ENCODE measurements at places on chromosomes 16 and 17. TPM values are rescaled to one million over a fixed set of nuclear protein-coding genes. Genes with fewer than 3 reads are reported as not detected.

- DNase-seq = no peak
These were observed 151.6 kb downstream of the PHKB start for GRCh38 chr16:47612711-47613110.

DNA sequence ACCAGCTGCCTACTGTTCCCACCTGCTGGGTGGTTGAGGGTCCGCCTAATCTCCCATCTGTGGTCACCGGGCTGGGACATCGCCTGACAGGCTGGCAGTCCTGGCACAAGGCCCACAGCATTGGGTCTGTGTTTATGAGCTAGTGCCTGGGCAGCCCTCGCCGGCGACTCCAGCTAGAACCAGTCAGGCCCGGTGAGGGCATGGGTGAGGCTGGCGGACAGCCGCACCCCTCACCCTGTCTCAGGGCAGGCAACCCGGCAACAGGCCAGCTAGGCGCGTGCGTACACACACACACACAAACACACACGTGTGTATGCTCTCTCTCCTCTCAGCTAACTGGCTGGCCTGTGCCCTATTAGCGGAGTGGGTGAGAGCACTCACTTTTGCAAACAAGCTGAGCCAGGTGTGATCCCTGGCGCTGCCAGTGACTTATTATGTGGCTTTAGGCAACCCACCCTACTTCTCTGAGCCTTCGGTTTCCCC lies 10.4 kb downstream of the HSD11B2 start:
- DNase-seq = no peak

DNA sequence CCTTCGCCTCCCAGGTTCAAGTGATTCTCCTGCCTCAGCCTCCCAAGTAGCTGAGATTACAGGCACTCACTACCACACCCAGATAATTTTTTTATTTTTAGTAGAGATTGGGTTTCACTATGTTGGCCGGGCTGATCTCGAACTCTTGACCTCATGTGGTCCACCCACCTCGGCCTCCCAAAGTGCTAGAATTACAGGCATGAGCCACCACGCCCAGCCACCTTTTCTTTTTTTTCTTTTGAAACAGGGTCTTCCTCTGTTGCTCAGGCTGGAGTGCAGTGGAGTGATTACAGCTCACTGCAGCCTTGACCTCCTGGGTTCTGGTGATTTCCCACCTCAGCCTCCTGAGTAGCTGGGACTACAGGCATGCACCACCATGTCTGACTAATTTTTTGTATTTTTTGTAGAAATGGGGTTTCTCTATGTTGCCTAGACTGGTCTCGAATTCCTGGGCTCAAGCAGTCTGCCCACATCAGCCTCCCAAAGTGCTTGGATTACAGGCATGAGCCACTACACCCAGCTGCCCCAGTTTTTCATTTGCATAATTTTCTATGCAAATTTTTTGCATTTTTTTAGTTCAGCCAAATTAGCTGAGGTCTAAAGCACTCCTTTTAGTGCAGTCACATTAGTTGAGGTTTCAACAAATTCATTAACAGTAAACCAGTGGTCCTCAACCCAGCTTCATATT lies 11.3 kb downstream of the WWP2 start:
- no peak for DNase-seq

DNA sequence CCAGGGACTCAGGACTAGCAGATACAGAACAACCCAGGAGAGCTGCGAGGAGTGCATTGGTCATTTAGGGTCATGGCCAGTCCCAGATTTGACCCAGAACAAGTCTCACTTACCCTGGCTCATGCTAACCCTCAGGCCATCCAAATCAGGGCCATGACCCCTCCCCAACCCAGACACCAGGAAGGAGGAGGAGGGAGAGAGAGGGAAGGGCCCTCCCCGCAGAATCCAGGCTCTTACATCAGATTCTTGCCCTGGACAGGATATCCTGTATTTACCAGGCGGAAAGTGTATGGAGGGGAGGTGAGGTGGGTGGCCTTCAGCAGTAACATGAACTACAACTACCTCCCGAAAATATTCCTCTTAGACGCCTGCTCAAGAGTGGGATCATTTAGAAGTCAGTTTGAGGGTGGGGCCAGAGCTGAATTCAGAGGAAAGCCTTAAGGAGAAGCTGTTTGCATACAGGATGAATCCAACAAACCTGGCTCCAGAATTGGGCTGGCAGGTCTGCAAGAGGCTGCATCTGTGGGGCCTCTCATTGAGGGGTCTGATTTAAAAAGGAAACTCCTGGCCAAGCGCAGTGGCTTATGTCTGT lies 2.1 kb downstream of the VAT1 start:
- DNase-seq = no peak

DNA sequence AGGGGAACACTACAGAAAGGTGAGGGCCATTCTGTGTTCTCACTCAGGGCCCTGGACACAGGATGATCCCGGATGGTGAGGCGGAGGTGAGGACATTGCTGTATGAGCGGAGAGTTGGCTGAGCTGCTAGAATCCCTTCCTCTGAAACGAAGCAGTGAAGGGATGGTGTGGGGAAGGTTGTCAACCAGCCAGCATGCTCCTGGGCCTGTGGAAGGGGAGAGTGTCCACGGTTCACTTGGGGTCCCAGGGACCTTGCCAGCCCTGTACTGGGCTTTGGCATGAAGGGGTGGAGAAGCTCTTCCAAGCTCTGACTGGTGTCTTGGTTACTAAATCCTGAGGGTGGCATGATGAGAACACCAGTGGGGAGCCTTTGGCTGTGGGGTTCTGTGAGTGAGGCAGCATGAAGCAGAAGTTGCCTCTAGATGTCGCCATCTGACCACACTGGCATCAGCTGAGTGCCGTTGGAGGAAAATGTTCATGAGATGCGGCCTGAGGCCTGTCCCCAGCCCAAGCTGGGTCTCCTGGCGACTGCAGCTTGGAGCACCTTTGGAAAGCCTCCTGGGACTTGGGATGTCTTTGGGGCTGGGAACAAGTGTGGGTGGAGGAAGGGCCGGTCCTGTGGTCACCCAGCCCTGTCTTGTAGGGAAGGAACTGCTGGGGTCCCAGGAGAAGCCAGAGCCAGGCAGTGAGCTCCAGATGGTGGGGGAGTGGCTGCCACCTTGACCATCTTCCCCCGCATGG lies 14.8 kb downstream of the PDP2 start:
- peak; percentile 78 for DNase-seq

DNA sequence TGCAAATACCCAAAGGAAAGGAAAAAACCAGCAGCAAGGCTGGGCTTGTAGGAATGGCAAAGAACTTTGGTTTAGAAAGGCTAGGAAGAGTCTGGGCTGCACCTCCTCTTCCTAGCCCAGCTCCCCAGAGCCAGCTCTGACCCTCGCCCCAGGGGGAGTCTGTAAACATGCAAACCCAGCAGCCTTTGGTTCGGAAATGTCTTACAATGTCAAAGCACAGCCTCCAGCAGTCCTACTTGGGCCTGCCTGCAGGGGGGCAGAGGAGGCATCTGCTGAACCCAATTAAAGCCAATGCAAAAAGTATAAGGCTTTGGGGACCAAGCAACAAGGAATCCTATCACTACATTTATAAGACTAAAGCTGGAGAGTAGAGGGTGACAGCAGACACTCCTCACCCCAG lies 5.0 kb upstream of the FTSJ3 start:
- no peak for DNase-seq

- no peak for DNase-seq
These were observed 4.1 kb upstream of the PPP1R9B start for GRCh38 chr17:50154604-50155003.

DNA sequence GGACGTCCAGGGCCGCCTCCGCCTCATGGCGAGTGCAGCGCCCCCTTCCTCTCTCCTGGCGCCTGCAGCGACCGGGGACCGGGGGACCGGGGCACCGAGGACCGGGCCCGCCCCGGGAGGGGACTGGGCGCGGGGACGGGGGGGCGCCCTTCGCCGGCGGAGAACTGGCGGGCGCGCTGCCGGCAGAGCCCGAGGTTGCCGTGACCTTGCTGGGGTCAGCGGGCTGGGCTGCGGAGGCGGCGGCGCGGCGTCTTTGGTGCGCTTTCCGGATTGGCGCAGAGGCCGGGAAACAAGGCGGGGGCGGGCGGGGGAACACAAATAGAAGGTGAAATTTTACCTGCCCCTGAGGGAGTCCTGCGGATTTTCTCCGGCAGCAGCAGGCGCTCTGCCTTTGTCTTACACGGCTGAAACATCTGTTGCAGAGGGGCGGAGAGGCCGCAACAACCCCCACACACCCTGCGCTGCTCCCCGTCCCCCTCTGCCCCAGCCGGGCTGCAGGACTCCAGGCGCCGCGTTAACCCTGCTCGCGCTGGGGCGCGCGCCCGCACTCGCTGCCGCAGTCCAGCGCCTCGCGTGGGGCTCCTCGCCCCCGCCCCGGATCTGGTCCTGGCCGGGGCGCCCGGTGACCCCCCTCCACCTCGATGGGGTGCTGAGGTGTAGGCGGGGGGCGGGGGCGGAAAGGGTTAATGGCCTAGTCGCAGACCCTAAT lies 53.5 kb downstream of the SREBF1 start:
- DNase-seq = peak; percentile 78

DNA sequence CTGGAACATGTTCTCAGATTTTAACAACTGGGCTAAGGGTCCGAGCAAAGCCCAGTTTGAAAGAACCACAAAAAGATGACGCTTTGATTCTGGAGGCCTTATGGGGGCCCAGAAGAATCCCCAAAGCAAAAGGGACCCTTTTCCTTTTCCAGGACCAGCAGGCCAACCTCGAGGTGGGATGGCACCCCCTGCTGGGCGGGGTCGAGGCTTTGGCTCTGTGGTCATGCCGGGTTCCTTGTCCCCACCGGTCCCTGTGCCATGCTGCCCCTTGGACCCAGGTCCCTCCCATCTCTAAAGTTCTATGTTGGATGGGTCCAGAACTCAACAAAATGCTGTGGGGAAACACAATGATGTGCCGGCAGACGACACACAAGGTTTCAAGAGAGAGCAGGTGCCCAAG lies 30.9 kb downstream of the TMEM204 start:
- no peak for DNase-seq

GRCh38 chr16:89002851-89003830 lies 26.1 kb upstream of the CBFA2T3 start:
- no peak for DNase-seq

GRCh38 chr17:57889892-57890856 lies 40.3 kb upstream of the MRPS23 start:
- no peak for DNase-seq

- DNase-seq = no peak
These were observed 36.4 kb upstream of the CDH15 start for GRCh38 chr16:89135166-89135565.

- DNase-seq = no peak
These were observed 41.4 kb upstream of the SLFN13 start for GRCh38 chr17:35489944-35490343.

DNA sequence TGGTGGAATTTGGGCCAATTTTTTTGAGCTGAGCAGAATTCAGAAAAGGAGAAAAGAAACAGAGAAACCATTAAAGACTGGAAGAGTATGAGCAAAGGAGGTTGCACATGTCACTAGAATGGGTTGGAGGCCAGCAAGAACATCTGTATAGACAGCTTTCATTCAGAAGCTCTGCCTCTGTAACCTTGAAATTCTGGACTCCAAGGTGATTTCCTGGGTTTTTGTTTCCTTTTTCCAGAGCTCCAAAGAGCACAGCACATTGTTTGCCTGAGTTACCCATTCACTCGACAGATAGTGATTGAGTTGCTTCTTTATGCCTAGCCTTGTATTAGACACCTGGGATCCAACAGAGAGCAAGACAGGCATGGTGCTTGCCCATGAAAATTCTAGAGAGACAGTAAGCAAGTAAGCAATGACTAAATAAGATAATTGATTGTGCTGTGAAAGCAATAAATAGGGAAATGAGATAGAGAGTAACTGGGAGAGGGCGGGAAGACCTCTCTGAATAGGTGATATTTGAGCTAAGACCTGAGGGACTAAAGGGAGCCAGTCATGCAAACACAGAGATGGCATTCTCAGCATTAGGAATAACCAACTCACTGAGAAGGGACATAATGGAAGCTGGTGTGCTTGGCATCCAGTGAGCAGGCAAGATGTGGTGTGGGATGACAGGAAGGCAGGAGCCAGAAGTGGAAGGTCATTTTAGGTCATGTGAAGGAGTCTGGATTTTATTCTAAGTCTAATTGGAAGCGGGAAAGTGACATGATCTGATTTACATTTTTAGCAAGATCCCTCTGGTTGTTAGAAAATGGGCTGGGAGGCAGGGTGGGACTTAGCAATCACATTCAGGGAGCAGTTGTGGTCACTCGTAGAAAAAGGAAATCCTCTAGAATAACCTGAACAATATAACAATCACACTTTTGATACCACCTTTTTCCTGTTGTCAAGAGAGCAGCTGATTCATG lies 197.5 kb downstream of the HS3ST3A1 start:
- DNase-seq = no peak

DNA sequence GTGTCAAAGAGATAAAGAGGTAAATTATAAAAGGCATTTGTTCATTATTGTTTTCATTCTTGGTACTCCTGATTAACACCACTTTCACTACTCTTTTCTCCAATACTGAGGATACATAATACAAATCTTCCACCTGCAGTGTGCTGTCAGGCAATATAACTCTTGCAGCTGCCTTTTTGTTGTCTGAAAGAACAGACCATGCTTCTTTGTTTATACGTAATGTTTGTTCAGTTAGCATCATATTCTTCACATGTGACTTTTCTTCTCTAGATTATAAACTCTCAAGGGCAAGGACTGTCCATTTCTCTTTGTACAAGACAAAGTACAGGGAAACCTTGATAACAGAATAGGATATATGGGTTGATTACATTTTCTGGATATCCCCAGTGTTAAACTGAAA lies 14.2 kb upstream of the ABCC11 start:
- no peak for DNase-seq

- DNase-seq = no peak
These were observed 65.7 kb downstream of the SMURF2 start for GRCh38 chr17:64596439-64596838.

DNA sequence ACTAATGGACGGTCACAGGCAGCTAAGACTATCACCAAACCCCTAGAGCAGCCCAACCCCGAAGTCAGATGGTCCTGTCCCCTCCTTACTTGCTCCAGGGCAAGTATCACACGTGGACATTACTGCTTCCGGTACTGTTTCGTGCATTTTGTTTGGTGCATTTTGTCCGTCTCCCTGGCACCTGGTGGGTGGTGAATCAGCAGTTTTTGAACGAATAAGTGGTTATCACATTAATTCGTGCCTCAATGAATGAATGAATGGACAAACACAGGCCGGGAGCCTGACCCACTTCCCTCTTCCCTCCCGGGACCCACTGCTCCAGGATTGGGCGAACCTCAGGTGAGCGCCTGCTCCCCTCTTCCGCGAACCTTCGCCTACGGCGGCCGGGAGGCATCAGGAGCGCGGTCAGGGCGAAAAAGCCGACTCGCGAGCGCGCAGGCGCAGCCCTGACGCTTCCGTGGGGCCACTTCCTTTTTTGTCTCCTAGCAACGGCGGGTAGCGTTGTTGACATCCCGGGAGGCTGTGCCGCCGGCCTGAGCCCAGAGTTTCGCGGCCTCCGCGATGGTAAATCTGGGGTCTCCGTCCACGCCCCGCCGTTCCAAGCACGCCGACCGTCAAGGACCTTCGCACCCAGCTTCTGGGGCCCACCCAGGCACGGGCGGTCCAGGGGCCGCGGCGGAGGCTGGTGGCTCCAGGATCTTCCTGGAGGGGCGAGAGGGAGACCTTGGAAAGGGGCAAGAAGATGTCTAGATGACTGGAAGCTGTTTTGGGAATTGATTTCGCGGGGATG lies at the start of gene DYNLRB2:
TSS of gene DYNLRB2 (plus strand) at position 478 of the 790 bp plus-strand sequence. CDS start at position 562, 84 bp downstream.
- peak; percentile 95 for DNase-seq

Gene IL34
- polyA plus RNA-seq = 1.2 TPM

Gene APOBR
- 0.87 TPM for polyA plus RNA-seq

Gene ZNF75A
- 44.1 TPM for polyA plus RNA-seq

Gene MYH13
- 0.20 TPM for polyA plus RNA-seq

Gene PHOSPHO1
- polyA plus RNA-seq = 2.4 TPM

All from renal pelvis (tissue), 12 donors.